ENCODE measurements at places on chromosomes 6 and 20.
A peak's percentile ranks its signal among the peaks of the same experiment; 100 is the strongest.

GRCh38 chr6:168214586-168215104 is 104.9 kb downstream of the DACT2 start:
- DNase-seq: no peak

- no peak for DNase-seq
Observed at GRCh38 chr6:169450097-169450496, 196.5 kb upstream of the THBS2 start.

DNA sequence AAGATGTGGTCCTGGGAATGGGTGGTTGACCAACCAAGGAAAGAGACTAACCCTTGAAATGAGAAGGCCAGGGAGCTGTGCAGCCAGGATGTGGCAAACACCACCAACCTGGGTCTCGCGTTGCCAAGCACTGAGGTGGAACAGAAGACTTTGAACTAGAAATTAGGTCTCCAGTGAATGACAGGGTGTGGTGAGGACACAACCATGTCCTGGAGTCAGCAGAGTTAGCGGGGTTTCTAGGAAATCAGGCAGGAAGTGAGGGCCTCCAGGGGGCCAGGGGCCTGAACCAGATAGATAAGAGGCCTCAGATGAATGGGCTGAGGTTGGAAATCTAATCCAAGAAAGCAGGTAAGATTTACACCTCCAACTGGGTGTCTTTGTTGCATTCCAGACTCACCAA is 353.3 kb upstream of the ARID1B start:
- DNase-seq: no peak

- no peak for DNase-seq
Observed at GRCh38 chr6:139030228-139030963, 1.9 kb downstream of the ABRACL start.

DNA sequence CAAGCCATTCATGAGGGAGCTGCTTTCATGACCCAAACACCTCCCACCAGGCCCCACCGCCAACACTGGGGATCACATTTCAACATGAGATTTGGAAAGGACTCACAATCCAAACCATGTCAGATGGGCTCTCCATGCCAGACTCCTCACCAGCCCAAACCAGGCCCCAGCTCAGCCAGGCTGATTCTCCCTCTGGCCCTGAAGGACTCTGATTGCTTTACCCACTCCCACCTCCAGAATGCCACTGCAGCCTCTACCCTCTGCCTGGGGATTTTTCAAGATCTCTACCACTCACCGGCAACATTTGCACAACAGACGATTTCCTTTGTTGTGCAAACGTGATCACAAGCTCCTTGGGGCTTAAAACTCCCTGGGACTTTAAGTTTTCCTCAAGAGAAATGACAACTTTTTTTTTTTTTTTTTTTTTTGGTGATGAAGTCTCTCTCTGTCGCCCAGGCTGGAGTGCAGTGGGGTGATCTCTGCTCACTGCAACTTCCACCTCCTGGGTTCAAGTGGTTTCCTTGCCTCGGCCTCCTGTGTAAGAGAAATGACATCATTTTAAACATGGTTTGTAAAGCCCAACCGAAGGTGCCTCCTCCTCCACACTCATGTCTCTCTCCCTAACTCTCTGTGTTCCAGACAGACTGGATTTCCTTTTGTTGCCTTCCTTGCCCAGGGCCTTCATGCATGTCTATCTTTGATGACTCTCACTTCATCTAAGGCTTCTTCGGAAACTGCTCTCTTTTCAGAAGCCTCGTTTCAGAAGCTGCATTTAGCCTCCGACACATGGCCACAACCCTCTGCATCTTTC is 147.0 kb downstream of the CDH26 start:
- DNase-seq: no peak

DNA sequence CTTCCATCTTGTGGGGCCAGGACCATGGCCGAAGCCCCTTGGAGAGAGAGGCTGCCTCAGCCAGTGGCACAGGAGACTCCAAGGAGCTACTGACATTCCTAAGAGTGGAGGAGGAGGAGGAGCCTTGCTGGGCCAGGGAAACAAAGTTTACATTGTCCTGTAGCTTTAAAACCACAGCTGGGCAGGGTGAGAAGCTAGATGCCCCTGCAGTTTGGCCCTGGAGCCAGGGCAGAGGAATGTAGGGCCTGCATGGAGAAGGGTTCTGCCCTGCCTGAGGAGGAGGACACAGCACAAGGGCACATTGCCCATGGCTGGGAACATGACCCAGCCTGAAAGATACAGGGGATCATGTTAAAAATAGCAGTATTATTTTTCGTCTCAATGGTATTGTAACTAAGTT is 37.4 kb downstream of the PLCG1 start:
- DNase-seq: no peak

DNA sequence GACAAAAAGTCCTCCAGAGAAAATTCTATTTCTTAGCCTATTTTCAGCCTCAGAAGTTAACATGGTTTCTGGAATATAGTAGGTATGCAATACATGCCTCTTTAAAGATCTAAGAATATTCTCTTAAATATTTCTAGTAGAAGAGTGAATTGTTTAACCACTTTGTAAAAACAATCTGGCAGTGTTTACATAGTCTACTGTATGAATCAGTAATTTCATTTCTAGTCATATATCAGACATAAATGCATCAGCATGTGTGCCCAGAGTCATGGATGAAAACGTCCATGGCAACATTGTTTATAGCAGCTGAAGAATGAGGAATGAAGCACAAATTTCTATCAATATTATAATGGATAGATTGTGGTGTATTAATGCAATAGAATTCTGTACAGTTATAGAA is 124.9 kb downstream of the NKAIN2 start:
- DNase-seq: no peak

- DNase-seq: no peak
Observed at GRCh38 chr20:50815162-50815989, 20.5 kb downstream of the BCAS4 start.

DNA sequence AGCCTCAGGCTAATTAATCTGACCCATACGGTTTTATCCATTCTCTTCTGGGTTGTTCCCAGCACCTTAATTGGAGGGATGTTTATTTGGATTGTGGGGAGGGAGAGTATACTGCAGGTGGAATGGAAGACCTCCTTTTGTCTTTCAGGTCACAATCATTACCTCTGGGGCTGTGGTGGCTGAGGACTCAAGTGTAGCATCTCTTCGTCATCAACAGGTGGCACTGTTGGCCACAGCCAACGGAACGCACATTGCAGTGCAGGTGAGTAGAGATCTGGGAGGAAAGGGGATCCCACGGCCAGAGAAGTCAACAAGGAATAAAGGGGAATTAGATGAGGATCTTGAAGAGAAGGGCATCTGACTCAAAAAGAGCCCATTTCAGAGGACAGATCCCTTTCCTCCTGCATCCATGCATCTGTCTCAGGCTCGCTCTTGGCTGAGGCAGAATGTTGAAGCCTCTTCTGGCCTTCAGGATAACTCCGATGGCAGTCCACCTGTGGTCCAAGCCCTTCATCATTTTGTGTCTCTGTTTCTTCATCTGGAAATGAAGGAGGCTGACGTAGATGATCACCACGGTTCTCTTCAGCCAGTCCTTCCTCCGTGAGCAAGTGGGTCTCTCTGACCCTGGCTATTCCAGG is 3.2 kb upstream of the DEF6 start:
- peak; percentile 70 for DNase-seq

DNA sequence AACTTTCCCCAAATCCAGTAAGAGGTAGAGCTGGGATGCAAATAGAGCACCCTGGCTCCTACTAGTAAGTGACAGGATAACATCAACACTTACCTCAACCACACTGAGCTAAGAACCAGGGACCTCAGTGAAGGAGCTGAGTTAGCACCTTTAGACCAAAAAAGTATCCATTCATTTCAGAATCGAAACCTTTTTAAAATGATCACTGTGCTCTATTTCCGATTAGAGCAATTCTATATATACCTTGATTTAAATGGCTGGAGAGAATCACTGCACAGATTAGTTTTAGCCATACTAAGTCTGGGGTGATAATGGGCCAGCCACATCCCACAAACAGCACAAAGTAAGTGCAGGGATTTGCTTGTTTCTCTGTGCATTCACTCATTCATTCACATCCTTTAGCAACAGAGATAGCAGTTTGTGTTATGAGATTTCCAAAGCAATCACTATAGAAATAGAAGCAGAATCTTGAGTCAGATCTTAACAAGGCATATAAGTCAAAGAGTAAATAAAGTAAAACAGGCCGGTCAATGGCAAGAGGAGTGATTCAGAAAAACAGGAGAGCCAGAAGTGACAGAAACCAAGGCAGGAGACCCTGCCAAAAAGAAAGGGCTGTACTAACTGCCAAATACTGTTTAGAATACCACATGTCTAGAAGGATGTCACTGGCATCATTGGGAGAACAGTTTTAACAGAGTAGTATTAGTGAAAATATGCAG is 136.3 kb downstream of the KIF13A start:
- no peak for DNase-seq

DNA sequence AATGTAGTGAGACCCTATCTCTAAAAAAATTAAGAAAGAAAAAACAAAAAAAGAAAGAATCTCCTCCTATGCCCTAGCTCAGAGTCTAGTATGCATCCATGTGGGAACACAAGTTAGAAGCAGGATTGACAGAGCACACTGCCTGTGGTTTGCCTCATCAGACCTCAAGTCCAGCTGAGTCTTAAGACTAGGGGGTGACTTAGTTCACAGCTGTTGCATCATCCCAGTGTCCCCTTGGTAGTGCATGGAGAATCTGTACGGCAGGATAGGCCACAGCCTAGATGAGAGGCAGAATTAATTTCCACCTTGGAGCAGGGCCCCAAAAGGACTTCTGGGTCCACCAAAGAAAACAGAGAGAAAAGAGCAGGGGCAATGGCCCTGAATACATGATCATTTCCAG is 13.7 kb downstream of the PNPLA1 start:
- DNase-seq: no peak

DNA sequence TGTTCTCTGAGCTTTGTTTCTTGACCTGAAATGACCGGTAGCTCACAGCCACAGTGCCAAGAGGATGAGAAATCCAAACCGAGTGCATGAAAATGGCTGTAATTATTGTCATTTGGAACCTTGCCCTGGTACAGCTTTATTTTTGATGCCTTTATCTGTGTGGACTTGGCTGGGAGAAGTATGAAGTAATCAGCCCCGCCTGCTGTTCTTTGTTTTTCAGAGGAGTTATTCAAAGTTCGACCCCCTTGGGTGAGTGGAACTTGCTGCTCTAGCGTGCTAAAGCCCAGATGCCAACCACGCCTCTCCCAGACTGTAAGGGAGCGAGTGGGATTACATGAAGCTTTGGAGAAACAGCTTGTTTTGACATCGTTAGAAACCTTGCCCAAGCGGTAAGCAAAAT is 48.3 kb downstream of the ECT2L start:
- DNase-seq: no peak

- no peak for DNase-seq
Observed at GRCh38 chr20:63032861-63033793, 26.4 kb upstream of the BHLHE23 start.

GRCh38 chr6:119566546-119567260 is 217.1 kb upstream of the MAN1A1 start:
- DNase-seq: no peak

GRCh38 chr6:166950443-166950821 is 5.9 kb downstream of the RNASET2 start:
- no peak for DNase-seq

DNA sequence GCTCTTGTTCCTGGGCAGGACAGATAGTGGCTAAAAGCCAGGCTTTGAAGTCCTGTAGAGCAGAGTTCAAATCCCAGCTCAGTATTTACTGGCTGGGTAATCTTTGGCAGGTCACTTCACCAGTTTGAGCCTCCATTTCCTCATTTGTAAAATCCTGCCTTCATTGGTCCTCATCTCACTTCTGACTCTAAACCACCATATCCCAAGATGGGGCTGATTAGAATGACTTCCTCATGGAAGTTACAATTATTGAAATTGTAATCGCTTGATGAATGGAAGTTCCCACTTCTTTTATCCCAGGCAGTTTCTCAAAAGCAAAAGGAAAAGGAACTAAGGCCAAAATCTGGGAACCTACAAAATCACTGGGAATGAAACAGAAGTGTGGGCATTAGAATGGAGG is 35.9 kb upstream of the B4GALT5 start:
- DNase-seq: no peak

- no peak for DNase-seq
Observed at GRCh38 chr6:85887461-85887860, 244.8 kb upstream of the SYNCRIP start.

All from HEK293T (cell line).